ENCODE measurements at places on chromosomes 16 and 17.

DNA sequence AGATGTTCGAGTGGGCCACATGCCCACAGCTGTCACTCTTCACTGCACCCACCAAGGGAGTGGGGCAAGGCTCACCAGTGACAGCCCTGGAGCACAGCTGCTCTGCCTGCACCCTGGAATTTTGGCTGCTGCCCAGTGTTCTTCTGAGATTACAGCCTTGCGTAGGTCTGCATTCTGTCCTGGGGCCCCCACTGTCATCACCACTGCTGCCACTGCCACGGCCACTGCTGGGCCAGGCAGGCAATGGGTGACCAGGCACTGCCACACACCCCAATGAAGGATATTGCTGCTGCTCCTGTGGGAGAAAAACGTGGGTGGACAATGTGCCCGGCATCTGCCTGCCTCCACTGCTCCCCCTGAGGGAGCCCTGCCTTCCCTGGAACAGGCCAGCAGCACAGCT, 1717.0 kb downstream of the TP53TG3F start:
- no peak for DNase-seq

DNA sequence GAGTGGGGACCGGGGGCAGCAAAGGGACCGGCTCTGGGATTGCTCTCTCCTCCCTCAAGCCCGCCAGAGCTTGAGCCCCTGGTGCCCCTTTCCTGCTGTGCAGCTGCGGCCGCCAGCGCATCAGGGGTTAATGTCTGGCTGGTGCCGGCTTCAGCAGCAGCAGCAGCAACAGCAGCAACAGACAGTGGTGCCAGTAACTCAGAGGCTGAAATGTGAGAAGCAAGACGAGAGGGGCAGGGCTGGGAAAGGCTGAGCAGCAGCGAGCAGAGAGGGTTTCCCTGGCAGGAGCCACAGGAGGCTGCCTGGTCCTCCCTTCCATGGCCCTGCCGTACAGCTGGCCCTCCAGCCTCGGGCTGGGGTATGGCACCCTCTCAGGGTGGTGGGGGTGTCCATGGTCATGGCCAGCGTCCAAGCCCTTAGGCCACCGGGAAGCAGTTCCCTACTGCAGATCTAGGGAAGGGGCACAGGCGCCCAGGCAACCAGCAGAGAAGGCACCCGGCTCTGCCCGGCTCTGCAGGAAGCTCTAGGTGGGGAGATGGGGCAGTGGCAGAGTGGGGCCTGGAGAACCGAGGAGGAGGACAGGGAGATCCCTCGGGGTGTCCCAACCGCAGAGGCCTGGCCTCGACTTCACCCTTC, 21.1 kb upstream of the TFAP4 start:
- DNase-seq: no peak

- no peak for DNase-seq
These were observed 8.3 kb upstream of the MYH4 start for GRCh38 chr17:10477701-10478100.

DNA sequence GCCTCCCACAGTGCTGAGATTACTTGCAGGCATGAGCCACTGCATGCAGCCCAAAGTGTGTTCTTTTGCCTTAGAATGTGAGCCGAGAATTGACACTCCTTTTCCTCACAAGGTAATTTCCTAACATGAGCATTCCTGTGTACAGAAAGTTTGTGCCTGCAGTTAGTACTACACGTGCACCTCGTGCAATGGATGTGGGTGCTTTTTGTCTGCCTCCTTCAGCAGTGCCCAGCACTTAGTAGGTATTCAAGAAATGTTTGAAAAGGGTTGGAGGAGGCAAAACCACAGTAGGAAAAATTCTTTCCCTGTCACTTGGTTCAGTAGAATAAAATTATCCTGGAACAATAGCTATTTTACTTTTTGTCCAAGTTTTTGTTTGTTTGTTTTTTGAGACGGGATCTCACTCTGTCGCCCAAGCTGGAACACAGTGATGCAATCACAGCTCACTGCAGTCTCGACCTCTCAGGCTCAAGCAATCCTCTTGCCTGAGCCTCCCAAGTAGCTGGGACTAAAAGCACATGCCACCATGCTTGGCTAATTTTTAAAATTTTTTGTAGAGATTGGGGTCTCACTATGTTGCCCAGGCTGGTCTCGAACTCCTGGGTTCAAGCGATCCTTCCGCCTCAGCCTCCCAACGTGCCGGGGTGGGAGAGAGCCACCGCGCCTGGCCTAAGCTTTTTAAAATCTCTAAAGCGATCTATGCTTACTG, 2.4 kb downstream of the NDE1 start:
- no peak for DNase-seq

GRCh38 chr17:3049705-3050295, 13.6 kb downstream of the OR1D5 start:
- DNase-seq: no peak

GRCh38 chr17:2707721-2708584, 3.6 kb downstream of the CLUH start:
- no peak for DNase-seq

- no peak for DNase-seq
These were observed 452.0 kb downstream of the SOX9 start for GRCh38 chr17:72572604-72573491.

GRCh38 chr16:7979448-7980132, 610.7 kb downstream of the TMEM114 start:
- DNase-seq: no peak
